ENCODE measurements at places on chromosomes 16 and 17.

DNA sequence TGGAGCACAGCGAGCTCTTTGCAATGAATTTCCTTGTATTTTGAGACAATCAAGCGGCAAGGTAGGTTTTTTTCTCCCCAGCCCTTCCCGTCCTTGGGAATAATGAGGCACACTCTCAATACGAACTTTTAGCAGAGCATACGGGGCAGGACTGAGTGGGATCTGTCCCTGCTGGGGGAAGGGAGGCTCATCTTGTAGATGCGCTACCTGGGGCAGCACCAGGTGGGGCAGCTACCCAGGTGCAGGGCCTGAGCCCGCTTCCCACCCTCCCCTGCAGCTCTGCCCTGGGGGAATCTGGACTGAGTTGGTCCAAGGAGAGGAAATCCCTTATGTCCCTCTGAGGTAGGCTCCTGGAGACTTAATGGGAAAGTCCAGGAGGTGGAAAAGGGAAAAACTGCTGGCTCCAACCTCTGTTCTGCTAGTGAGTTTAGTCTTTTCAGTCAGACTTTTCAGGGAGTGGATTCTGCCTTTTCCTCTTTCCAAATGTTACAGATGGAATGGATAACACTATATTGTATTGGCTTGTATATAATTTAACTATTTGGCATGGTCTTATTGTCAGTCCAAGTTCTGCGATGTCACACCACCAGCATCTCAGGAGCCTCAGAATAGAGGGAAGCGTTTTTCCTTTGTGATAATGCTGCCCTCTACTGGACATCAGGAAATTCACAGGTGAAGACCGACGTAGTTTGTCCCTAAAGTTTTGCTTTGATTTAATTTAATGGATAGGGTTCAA, 9.6 kb upstream of the CES1 start:
- DNase-seq: peak; percentile 11

- DNase-seq: no peak
Observed at GRCh38 chr17:56913353-56913866, 439 bp downstream of the TRIM25 start.

DNA sequence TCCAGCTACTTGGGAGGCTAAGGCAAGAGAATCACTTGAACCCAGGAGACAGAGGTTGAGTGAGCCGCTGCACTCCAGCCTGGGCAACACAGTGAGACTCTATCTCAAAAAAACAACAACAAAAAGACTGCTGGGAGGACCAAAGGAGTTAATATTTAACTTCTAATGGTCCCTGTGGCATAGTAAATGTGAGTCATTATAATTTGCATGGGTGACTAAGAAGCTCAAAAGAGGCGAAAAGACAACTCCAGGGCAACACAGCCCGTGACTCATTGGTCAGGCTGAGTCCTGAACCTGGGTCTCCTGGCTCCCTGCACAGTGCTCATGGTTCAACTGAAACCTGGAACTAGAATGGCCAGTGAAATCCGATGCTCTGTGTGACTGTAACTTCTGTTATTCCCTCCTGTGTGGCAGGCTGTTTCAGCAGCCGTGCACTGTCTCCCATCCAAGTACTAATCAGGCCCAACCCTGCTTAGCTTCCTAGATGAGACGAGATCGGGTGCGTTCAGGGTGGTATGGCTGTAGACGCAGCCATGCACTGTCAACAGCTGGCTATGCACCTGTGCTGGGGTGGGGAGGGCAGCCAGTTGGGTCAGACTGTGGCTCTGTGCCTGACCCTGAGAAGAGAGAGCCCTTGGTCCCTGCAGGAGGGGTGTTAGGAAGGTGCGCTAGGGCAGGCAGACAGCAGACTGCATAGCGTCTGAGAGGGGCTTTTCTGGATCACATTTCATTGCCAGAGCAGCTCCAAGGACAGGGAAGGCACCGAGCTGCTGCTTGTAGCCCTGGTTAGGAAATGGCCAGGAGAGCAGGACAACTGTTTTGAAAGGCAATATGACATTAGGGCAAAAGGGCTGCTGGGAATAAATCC, 14.5 kb upstream of the GPRC5C start:
- no peak for DNase-seq

- no peak for DNase-seq
Observed at GRCh38 chr17:18360518-18360917, 2.8 kb downstream of the SHMT1 start.

DNA sequence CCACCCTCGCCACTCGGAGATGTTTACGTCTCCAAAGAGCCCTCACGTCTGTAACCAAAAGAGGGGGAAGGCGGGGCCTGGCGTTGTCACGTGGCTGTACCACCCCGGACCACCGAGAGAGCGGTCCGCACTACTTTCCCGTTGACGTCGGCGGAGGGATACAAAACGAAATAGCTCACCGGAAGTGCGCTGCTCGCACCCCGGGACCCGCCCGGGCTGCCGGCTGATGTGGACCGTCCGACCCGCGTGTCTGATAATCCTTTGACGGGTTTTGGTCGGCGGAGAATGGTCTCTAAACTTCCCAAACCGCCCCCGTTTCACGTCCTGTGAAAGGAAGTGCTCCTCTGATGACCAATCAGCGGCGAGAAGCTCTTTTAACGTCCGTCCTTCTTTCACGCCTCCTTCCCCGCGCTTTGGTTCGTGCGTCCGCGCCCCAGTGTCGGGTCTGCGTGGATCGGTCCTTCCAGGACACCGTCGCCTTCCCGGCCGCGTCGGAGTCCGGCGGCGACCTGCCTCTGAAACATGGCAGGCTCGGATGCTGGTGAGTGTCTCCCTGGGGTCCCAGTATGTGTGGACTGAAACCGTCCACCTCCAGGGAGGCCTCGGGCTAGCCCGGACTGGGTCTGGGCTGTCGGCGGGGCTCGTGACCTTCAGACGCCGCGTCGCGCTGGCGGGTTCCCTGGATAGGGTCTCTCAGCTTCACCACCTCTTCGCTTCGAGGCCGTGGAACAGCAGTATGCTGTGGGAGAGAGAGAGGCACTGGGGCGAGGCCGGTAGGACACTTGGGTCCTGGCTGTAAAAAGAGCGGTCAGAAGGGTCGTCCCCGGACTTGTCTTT, at the start of gene CEP95:
TSS of gene CEP95 (plus strand) at position 402 of the 837 bp plus-strand sequence. CDS start at position 523, 121 bp downstream.
- peak; percentile 95 for DNase-seq

DNA sequence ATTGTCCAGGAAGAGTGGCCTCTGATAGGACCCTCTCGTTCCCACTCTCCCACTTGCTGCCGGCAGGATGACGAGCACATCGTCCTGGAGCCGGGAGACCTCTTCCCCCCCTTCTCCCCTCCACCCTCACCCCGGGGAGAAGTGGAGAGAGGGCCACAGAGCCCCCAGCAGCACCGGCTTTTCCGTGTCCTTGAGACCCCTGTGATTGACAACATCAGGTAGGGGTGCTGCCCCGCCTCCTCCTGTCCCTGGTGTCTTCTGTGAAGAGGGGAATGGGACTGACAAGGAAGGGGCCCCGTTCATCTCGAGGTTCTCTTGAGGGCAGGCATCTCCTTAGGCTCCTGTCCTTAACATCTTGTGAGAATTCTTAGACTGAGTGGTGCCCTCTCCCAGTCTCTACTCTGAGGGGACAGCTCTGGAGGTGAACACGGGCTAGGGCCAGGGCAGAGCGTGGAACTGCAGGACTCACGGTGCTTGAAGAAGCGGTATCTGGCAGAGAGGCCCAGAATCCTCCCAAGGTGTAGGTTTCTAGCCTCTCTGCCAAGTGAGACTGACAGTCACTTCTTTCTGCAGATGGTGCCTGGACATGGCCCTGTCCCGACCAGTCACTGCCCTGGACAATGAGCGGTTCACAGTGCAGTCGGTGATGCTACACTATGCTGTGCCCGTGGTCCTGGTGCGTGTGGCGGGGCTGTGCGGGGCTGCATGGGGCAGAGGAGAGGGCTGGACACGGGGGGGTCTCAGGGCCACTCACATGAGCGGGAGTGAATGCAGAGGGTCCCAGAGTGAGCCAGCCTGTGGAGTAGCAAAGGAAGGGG, 26.4 kb downstream of the CASKIN2 start:
- no peak for DNase-seq

GRCh38 chr16:4486126-4486893, 10.1 kb downstream of the HMOX2 start:
- no peak for DNase-seq

DNA sequence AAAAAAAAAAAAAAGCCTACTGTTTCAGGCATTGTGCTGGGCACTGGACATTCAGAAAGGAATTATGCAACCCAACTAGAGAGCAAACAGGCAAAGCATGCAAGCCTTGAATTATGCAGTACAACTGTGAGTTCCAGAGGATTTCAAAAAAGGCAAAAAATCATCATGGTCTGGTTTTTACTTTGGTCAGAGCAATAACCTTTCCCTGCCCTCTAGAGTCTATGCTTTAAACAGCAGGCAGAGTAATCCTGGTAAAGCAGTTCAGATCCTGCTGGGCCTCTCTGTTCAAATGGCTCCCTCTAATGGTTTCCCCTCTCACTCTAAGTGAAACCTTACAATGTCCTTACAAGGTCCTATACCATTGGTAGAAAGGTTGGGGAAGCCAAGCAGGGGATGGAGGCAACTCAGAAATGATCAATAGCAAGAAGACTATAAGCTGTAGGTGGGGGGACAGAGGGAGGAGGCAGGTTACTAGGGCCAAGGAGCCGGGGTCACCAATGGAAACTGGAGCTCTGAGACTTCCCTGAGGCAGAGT, 4.6 kb upstream of the TAF15 start:
- peak; percentile 86 for DNase-seq

DNA sequence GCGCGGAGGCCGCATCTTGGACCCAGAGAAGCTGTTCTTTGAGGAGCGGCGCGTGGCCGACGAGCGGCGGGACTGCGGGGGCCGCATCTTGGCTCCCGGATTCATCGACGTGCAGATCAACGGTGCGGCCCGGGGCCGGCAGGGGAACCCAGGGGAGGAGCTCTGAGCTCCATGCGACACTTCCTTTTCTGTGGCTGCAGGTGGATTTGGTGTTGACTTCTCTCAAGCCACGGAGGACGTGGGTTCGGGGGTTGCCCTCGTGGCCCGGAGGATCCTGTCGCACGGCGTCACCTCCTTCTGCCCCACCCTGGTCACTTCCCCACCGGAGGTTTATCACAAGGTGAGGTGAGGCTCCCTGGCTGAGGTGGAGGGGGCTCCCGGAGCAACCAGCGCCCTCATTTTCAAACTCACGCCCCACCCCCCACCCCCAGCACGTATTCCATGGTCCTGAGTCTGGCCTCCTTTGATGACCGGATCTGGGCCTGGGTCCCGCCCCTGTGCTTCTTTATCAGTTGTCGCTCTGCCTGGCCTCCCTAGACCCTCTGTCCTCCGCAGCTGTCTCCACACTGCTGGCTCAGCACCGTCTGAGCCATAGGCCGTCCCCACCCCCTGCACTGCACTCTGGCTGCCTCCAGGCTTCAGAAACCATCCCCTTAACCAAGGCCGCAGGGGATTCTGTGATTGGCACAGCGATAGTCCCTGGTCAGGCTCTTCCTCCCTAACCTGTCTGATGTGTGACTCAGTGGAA, 787 bp downstream of the AMDHD2 start:
- no peak for DNase-seq

- no peak for DNase-seq
Observed at GRCh38 chr16:70638814-70639792, 7.3 kb upstream of the IL34 start.

DNA sequence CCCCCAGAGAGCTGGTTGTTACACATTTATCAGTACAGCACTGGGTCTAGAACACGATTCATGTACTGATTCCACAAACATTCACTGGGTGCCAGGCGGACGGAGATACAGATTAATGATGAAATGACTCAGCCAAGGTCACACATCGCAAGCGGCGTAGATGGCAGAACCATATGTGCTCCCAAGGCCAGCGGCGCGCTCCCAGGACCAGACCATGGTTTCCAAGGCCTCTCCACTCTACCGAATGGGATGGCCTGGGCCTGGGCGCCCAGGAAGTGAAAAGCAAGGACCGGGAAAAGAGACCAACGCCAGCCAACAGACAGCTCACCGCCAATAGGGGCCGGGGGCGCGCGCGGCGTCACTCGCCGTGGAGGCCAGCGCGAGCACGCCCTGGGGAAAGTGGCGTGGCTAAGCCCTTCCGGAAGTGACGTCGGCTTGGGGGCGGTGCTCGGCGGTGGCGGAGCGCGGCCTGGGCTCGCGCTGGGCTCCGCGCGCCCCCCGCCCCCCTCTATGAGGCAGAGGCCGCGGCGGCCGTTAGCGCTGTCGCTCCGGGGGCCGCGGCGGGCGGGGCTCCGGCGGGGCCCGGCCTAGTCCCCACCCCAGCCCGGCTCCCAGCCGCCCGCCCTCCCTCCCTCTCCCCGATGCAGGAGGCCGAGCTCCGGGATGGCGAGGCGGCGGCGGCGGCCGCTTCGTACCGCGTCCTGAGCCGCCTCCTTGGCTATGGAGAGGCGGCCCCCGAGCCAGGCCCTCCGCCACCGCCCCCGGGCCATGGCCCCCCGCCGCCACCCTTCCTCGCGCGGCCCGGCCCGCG, at the start of gene SOCS7:
TSS of gene SOCS7 (plus strand) at position 433 of the 811 bp plus-strand sequence. CDS start at position 642, 209 bp downstream.
- DNase-seq: peak; percentile 81

DNA sequence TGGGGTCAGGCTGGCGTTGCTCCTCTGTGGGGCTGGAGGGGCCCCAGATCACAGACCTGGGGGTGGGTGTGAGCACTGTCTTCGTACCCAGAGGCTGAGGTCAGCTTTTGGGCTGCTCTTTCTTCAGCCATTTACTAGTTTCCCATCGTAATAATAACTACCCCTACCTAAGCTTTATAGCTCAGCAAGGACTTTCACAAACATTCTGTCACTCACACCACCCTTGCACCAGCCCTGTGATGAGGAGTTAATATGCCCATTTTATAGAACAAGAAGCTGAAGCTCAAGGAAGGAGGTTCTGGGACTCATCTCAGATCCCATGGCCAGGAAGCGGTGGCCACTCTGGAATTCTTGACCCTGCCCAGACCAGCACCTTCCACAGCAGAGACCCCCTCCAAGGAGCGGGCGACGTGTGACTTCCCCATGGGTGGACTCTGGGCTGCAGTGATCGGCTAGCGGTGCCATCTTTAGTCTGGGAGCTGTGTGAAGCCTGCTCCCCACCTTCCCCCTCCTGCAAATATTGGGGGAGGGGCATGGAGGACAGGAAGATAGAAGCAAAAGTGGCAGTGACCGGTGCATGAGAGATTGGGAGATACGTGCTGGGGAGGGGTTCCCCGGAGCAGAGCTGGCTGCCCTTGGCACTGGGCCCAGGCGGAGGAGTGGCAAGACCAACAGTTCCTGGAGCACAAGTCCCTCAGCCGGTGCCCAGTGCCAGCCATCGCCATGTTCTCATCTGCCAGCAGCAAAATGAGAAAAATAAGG, 81.8 kb upstream of the TOB1 start:
- DNase-seq: peak; percentile 67

DNA sequence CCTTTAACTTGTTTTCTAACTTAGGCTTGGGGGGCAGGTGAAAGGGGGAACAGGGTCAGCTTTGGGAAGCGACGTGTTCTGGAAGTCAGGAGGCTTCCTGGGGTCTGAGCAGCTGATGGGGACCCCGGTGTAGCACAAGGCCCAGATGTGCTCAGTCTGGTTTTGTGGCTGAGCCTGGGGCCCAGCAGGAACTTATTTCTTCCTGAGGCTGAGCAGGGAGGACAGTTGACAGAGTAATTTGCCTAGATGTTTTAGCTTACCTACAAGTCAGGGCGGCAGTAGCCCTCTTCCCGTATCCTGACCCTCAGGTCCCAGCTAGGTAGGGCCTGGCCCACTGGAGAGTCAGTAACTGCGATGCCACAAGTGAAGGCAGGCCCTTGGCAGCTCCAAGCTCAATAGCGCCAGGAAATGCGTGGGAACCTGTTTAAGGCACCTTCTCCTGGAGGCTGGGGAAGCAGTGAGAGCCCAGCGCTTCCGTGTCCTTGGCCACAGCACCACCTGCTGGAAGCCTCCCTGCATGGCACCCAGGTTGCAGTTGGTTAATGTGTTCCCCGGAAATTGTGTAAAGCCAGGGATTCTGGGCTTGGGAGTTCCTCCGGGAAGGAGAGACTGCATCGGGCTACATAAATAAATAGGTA, 5.2 kb downstream of the CCR7 start:
- peak; percentile 85 for DNase-seq

GRCh38 chr16:2953706-2954627, 10.1 kb upstream of the KREMEN2 start:
- peak; percentile 24 for DNase-seq

- DNase-seq: peak; percentile 83
Observed at GRCh38 chr17:1087381-1088241, 90.7 kb downstream of the TIMM22 start.

All from DMS153 (cell line).